ENCODE measurements at places on chromosomes 11 and 22. TPM values are rescaled to one million over a fixed set of nuclear protein-coding genes. Genes with fewer than 3 reads are reported as not detected.

DNA sequence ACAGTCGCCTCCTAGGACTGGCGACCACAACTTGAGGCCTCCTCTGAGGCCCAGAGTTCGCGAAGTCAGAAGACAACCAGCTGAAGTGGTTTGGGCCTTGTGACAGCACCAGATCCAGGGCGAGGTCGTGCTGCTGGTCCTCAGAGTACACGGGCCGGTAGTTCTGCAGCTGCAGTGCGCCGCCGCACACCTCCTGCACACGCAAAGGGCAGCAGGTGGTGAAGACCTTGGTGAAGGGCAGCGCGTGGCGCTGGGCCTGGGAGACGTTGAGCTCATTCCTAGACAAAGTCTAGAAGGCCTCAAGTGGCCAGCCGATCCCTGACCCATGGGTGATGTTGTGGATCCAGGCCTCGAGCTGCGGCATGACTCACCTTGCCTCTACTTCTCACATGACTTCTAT, 18.2 kb downstream of the CD3E start:
- no peaks in the 10 kb centered on the region for H3K36me3 ChIP-seq
- no peak overlapping the region for H3K27ac ChIP-seq
- H3K4me3 ChIP-seq, result no peak overlapping the region
- no peaks in the 10 kb centered on the region for H3K4me1 ChIP-seq

GRCh38 chr11:108983636-108984420, 319.0 kb downstream of the DDX10 start:
- H3K4me3 ChIP-seq, result no peak overlapping the region
- peaks cover 7% of the 10 kb centered on the region for H3K4me1 ChIP-seq
- DNase-seq, result no peak
- H3K27ac ChIP-seq, result no peak overlapping the region
- H3K36me3 ChIP-seq, result no peaks in the 10 kb centered on the region

DNA sequence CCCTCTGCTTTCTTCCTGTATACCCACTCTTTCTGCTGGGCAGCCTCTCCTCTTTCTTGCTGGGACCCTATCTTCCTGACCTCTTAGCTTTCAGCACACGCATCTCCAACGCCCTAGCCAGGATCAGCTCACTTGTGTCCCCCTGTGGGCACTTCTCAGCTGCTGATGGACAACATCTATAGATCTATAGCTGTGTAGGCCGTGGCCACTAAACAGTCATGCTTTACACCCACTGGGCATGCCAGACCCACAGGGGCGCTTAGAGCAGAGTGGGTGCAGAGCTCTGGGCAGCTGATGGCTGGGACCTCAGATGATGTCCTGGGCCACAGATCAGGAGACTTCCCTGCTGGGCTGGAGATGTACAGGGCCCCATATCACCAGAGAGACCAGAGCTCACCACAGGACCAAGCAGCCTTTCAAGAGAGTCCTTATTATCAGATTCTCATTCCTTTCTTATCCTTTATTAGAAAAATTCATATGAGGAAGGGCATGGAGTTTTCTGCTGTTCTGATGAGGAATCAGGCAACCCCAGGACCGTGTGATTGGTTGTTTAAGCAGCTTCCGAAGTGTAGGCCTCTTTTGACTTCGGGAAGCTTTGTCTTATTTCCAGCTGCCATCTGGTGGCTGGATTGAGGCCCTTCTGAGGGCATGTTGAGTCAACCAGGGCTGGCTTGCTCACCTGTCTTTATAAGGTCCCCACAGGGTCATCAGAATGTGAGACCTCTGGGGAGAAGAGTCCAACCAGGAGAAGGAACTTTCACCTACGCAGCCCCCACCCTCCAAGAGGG, 60.5 kb downstream of the OSBP2 start:
- no peaks in the 10 kb centered on the region for H3K27me3 ChIP-seq
- H3K27ac ChIP-seq, result no peak overlapping the region
- H3K4me3 ChIP-seq, result no peak overlapping the region
- DNase-seq, result peak; percentile 92

GRCh38 chr11:118924591-118925585, 838 bp downstream of the BCL9L start:
- peaks cover 64% of the 10 kb centered on the region for H3K4me1 ChIP-seq
- H3K27me3 ChIP-seq, result peaks cover 13% of the 10 kb centered on the region
- H3K36me3 ChIP-seq, result no peaks in the 10 kb centered on the region
- DNase-seq, result peak; percentile 84

DNA sequence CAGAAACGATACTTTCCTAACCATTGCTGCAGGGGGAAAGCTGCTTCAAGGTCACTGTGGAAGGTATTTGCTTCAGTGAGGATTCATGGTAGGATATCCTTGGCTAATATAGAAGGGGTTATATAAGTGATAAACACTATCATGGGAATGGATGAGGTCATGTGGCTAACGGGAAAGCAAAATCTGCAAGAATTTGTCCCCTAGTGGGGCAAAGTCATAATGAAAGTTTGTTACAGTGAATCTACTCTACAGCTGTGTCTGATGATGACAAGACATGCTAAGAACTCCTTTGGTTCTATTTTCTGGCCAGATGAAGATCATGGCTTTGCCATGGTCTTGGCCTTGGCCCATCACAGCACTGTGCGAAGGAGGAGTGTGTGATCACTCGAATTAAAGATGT, 13.8 kb downstream of the MMP20 start:
- peaks cover 15% of the 10 kb centered on the region for H3K4me1 ChIP-seq
- H3K4me3 ChIP-seq, result no peak overlapping the region
- no peak overlapping the region for H3K27ac ChIP-seq
- H3K27me3 ChIP-seq, result no peaks in the 10 kb centered on the region
- H3K36me3 ChIP-seq, result no peaks in the 10 kb centered on the region
- DNase-seq, result no peak

- DNase-seq, result peak; percentile 96
- no peaks in the 10 kb centered on the region for H3K27me3 ChIP-seq
- H3K27ac ChIP-seq, result no peak overlapping the region
- H3K4me1 ChIP-seq, result peaks cover 8% of the 10 kb centered on the region
- no peaks in the 10 kb centered on the region for H3K36me3 ChIP-seq
Observed at GRCh38 chr22:36123673-36124630, 36.6 kb downstream of the APOL3 start.

GRCh38 chr11:41379084-41379483, 80.4 kb downstream of the LRRC4C start:
- H3K36me3 ChIP-seq, result no peaks in the 10 kb centered on the region
- DNase-seq, result no peak
- H3K27me3 ChIP-seq, result no peaks in the 10 kb centered on the region
- H3K4me3 ChIP-seq, result no peak overlapping the region
- H3K4me1 ChIP-seq, result peaks cover 26% of the 10 kb centered on the region
- H3K27ac ChIP-seq, result no peak overlapping the region

Gene SCGB2A2
- total RNA-seq, result not detected

Gene KRTAP5-9
- total RNA-seq, result not detected

Gene KCNE3
- total RNA-seq, result 10.6 TPM

Gene SLC25A45
- 0.10 TPM for total RNA-seq

GRCh38 chr11:120747850-120748814, 236.6 kb downstream of the GRIK4 start:
- no peak overlapping the region for H3K27ac ChIP-seq
- no peaks in the 10 kb centered on the region for H3K36me3 ChIP-seq
- H3K4me1 ChIP-seq, result peaks cover 16% of the 10 kb centered on the region
- H3K27me3 ChIP-seq, result no peaks in the 10 kb centered on the region
- H3K4me3 ChIP-seq, result no peak overlapping the region
- no peak for DNase-seq

DNA sequence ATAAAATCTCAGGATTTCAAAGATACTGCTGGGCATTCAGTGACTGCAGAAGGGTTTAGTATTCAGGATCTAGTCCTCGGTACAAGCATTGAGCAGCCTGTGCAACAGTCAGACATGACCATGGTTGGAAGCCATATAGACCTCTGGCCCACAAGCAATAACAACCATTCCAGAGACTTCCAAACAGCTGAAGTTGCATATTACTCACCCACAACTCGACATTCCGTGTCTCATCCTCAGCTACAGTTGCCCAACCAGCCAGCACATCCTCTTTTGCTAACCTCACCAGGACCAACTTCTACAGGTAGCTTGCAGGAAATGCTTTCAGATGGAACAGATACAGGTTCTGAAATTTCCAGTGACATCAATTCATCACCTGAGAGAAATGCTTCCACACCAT, 156.8 kb downstream of the C11orf91 start:
- no peak overlapping the region for H3K4me3 ChIP-seq
- DNase-seq, result no peak
- no peak overlapping the region for H3K27ac ChIP-seq
- no peaks in the 10 kb centered on the region for H3K27me3 ChIP-seq

- H3K27ac ChIP-seq, result no peak overlapping the region
- H3K4me3 ChIP-seq, result no peak overlapping the region
- H3K4me1 ChIP-seq, result peaks cover 23% of the 10 kb centered on the region
Observed at GRCh38 chr22:30254314-30254713, 7.8 kb upstream of the LIF start.

DNA sequence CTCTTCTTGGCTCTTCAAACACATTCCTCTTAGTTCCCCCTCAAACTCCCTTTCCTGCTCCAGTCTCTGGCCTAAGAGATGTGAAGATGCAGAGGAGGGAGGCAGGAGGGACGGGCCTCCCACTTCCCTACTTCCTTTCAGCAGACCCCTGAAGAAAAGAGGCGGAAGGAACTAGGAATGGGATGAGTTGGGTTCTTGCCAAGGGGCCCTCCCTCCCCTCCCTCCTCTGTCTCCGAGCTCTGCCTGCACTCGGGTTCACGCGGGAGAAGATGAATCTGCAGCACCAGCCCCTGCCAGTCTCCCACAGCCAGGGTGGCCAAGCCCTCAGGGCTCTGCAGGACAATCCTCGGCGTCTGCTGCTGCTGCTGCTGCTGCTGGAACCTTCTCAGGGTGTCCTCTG, 24.3 kb upstream of the PKNOX2 start:
- peak overlapping the region; percentile 30 for H3K4me3 ChIP-seq
- DNase-seq, result no peak
- peaks cover 70% of the 10 kb centered on the region for H3K27me3 ChIP-seq

Gene C11orf87
- total RNA-seq, result 0.31 TPM

- no peak overlapping the region for H3K4me3 ChIP-seq
- H3K4me1 ChIP-seq, result peaks cover 17% of the 10 kb centered on the region
- H3K27me3 ChIP-seq, result no peaks in the 10 kb centered on the region
- peak overlapping the region; percentile 32 for H3K27ac ChIP-seq
Observed at GRCh38 chr11:7414973-7415817, 70.1 kb upstream of the OLFML1 start.

Gene DSCAML1
- total RNA-seq, result 0.17 TPM

DNA sequence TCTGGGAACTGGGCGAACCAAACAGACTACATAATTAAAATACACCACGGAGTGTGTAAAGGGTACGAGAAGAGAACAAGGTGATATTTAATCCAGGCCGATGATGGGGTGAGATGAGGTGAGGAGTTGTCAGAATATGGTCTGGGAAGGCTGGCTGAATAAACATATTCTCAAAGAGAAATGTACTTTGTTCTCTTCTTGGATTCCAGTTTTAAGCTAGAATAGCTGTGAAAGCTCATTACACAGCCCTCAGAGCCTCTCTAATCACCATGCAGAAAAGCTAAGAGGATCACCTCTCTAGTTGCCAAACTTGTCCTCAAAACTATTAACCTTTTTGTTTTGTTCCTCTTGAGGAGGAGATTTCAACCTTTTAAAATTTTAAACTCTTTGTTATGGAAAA, 89.8 kb downstream of the ATG16L2 start:
- H3K36me3 ChIP-seq, result peaks cover 8% of the 10 kb centered on the region
- DNase-seq, result no peak
- no peak overlapping the region for H3K4me3 ChIP-seq
- peak overlapping the region; percentile 79 for H3K27ac ChIP-seq

Gene UPK3A
- 0.89 TPM for total RNA-seq

DNA sequence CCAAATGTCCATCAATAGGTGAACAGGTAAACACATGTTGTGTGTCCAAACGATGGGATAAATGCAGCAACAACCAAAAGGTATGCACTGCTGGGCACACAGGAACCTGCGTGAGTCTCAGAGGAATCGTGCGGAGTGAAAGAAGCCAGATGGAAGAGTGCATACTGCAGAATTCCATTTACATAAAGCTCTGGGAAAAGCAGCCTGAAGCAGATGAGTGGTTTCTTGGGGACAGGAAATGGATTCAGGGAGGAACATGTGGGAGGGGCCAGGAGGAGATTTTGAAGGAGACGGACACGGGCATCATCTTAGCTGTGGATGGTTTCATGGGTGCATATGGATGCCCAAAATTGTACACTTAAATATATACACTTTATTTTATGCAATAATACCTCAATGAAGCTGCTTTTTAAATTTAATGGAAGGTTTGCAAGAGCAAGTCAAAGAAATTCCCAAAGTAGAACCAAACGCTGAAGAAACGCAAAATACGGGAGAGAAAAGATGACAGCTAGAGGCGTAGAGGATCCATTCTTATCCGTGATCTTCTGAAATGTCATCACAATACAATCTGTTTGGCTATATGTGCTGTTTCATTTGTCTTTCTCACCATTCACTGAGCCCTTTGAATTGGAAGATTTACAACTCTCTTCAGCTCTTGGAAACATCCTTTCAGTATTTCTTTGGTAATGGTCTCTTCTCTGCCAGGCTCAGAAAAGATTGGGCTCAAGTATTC, 24.5 kb downstream of the ST14 start:
- H3K36me3 ChIP-seq, result no peaks in the 10 kb centered on the region
- DNase-seq, result peak; percentile 24
- H3K4me3 ChIP-seq, result no peak overlapping the region
- H3K4me1 ChIP-seq, result no peaks in the 10 kb centered on the region
- no peaks in the 10 kb centered on the region for H3K27me3 ChIP-seq

- no peaks in the 10 kb centered on the region for H3K27me3 ChIP-seq
- no peak for DNase-seq
- no peak overlapping the region for H3K4me3 ChIP-seq
- H3K36me3 ChIP-seq, result no peaks in the 10 kb centered on the region
- H3K4me1 ChIP-seq, result peaks cover 28% of the 10 kb centered on the region
Observed at GRCh38 chr22:35384527-35384926, 3.6 kb downstream of the HMOX1 start.

Gene HEPN1
- total RNA-seq, result not detected

- no peak for DNase-seq
- no peaks in the 10 kb centered on the region for H3K4me1 ChIP-seq
- no peaks in the 10 kb centered on the region for H3K27me3 ChIP-seq
- no peak overlapping the region for H3K4me3 ChIP-seq
Observed at GRCh38 chr11:45715418-45715817, 50.0 kb upstream of the CHST1 start.

DNA sequence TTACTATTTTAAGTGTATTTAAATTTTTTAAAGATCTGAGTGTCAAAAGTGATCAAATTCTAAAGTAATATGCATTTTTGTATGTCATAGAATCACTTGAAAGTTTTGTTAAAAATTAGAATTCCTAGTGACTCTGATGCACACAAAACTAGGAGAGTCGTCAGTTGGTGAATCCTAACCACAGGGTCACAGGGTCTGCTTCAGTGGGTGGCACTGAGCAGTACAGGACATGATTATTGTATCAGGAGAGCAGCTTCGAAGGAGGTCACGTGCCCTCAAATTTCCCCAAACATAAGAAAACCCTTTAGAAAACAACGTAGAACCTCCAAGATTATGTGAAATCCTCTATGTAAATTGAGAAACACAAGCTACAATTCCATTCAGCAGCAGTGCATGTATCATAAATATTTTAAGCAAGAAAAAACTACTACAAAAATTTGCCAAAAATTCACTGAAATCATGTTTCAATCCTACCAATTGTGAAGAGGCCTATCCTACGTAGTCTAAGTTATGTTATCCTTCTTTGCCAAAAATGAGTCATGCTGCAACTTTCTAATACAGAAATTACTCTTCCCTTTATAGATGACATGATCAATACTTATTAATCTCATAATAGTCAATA, 323.6 kb downstream of the AASDHPPT start:
- peaks cover 3% of the 10 kb centered on the region for H3K36me3 ChIP-seq
- H3K27me3 ChIP-seq, result no peaks in the 10 kb centered on the region
- DNase-seq, result no peak

Gene UBQLNL
- 0.35 TPM for total RNA-seq
